Amniotic stem cell (primary cell): ENCODE measurements at places on chromosomes 12 and 14.

DNA sequence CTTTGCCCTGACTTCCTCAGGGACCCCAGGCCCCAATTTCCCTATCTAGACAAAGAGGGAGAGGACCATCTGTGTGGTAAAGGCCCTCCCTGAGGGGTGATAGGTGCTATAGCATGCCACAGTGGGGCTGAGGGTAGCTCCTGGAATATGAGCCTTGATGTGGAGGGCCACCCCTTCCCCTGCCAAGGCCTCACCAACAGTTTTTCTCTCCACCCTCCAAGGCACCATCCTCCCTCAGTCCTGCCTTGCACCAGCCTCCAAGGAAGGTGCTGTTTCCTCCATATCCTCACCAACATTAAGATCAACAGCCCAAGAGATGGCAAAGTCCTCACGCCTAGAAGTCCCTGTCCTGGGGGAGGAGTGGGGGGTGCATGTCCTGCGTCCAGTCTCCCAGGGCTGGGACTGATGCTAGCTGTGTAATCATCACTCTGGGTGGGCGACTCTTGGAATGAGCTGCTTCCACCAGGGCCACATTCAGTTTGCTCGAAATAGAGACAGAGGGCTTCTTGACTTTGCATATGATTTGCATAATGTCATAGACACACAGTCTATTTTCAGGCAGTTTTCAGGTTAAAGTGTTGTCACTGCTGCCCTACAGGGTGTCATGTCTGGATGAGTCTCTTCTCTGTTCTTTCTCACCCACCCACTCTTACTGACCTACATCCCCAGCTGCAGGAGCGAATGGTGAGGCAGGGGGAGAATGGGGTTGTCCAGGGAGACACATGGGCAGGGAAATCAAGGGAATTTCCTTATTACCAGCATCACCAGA, 17.4 kb downstream of the ACVRL1 start:
- no peak for DNase-seq

- no peak for DNase-seq
Measured at GRCh38 chr12:72315858-72316257, 43.7 kb downstream of the TRHDE start.

DNA sequence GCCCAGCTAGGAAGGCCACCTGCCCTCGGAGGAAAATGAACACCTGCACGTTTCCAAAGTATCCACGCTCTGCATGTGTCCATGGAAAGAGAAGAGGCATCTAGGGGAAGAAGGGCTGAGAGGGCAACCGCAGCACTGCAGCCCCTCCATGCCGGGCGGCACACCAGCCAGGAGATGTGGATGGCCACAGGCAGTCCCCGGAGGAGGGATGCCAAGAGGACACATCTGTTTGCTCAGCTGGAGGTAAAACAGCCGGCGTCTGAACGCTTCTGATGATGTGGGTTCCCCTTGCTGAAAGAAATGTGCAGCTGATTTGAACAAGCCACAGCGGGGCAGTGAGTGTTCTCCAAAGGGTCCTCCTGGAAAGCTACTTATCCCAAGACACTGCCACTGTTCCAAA, 34.0 kb downstream of the CHGA start:
- no peak for DNase-seq

DNA sequence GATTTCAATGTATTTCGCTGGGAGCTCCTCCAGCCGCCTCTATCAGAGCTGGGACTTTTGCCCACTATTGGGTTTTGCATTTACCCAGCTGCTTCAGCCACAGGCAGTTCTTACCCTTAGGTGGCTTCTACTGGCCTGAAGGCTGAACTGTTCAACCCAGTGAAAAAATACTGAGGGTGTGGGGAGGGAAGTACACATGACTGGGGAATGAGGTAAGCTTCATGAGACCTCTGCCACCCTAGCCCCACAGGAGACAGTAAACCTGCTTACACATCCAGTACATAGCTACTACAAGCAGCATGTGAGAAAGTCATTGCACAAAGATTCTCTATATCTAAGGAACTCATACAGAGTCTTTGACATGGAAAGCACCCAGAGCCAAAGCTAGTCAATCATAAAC, 411.1 kb downstream of the SYT1 start:
- DNase-seq, result no peak
